Retinal pigment epithelial cell (primary cell): ENCODE measurements at places on chromosomes 13 and 19.

- DNase-seq, result no peak
Observed at GRCh38 chr13:65990684-65991083, 1239.5 kb downstream of the PCDH9 start.

GRCh38 chr19:14023404-14024235 lies 4.3 kb upstream of the RLN3 start:
- DNase-seq, result no peak

DNA sequence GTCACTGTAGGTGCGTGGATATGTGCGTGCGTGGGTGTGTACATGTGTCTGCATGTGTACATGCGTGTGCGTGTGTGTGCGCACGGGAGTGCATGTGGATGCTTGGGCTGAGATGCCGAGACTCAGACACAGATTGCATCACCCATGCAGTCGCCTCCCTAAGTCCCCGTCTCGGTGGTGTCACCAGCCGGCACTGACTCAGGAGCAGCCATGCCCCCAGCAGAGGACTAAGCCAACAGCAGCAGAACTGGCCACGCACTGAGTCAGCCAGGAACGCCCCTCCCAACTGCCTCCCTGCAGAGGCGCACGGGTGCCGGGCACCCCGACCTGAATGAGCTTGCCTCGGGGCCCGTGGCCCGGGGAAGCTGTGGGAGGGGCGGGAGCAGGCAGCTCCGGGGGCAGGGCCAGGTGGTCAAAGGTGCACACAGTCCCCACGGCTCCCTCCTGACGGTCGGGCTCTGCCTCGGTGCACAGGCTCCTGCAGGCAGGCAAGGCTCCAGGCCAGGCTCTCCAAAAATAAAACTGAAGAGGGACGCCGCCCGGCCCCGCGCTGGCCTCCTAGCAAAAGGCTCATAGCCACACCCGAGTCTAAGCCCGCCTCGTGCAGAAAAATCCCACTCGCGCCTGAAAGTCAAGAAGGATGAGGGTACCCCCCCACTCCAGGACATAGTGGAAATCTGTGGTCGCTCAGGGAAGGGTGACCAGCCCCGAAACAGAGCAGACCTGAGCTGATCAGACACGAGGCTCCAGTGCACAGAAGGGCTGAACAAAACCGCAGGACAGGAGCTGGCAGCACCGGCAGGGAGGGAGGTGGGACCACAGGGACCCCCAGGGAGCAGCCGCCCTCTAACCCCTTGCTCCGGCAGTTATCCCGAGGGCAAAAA lies 49.2 kb downstream of the GADD45B start:
- DNase-seq, result peak; percentile 73

DNA sequence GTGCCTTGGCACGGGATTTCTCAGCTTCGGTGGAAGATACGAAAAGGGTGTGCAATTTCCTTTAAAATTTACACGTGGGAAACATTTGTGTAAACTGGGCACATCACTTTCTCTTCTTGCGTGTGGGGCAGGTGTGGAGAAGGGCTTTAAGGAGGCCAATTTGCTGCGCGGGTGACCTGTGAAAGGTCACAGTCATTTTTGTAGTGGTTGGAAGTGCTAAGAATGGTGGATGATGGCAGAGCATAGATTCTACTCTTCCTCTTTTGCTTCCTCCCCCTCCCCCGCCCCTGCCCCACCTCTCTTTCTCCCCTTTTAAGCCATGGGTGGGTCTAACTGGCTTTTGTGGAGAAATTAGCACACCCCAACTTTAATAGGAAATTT lies 7.2 kb downstream of the SLITRK5 start:
- DNase-seq, result no peak

DNA sequence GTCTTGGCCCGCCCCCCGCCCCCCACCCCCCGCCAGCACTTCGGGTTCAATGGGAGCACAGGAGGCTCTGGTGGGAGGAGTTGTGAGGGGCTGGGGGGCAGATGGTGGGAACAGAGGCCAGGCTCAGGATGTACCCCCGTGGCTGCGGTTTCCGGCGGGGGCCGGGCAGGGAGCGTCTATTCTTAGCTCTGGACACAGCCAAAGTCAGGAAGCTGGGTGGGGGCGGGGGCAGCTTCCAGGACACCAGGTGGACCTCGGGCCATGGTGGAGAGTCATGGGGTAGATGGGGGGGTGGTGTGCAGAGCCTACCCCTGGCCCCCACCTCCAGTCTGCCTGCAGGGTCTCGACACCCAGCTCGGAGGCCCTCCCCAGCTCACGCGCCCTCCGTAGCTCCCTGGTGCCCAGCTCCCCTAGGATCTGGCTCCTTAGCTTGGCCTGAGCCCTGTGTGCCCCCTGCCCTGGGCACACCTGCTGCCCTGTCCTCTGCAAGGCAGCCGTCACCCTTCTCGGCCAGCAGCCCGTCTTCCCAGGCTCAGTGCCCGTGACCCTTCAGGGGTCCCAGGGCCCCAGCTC lies 2.2 kb upstream of the TBXA2R start:
- no peak for DNase-seq

GRCh38 chr13:28671126-28671792 lies 12.3 kb downstream of the POMP start:
- DNase-seq, result no peak

GRCh38 chr19:6238643-6239281 lies 41.0 kb downstream of the MLLT1 start:
- DNase-seq, result no peak

GRCh38 chr13:97120346-97120745 lies 101.8 kb upstream of the MBNL2 start:
- DNase-seq, result no peak

DNA sequence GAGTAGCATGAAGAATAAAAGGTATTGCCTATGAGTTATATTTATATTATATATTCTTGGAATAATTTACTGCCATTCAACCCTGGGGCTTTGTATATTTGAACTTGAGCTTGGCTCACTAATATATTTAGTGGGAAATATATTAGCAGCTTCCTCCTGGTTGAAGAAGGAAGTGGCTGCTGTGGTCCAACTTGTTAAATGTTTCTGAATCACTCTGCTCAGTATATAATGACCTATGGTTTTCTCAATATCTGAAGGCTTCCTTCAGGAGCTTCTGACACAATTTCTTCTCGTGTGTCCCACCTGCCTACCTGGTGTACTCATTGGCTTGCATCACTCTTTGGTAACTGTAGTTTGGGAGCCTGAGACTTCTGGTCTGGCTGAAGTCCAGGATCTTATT lies 646.4 kb downstream of the TBC1D4 start:
- no peak for DNase-seq
